ENCODE measurements at places on chromosomes 4 and X. TPM values are rescaled to one million over a fixed set of nuclear protein-coding genes. Genes with fewer than 3 reads are reported as not detected.

DNA sequence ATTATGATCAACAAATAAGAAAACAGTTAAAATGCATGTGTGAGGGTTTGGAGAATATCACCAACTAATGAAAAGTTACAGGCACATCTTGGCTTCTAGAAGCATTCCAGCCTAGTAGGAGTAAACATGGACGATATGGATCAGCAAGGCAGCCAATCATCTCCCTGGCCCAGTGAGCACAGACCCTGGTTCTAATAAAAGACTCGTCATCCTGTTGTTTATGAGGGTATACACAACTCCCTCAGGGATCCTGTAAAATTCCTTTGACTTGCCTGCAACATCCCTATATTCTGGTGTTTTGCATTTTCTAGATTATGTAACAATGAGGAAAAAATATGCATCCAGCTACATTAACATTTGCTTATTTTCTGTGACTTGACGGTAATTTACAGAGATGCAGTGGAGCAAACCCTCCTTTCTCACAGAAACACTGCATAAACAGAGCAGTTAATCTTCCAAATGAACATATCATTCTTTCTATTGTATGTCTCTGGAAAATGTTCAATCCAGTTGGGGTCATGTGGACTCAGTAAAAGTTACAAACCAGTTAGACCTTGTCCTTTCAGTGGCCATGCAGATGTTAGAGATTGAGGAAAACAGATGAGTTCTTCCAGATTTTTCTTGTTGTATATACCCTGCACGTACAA, 88.9 kb upstream of the NDP start:
- no peak for DNase-seq

DNA sequence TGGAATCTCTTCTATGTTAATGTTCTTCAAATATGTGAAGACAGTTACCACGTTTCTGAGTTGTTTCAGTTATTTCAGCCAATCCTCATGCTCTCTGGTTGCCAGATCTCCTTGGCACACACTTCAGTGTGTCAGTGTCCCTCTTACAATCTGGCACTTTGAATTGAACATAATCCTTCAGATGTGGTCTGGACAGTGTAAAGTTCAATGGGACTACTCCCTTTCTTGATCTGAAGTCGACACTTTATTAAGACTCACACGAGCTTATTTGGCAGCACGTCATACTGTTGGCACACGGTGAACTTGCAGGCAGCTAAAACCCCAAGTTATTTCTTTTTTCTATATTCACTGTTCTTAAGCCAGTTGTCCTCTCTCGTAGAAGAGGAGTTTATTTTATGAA, 28.2 kb downstream of the ARSJ start:
- no peak for DNase-seq

GRCh38 chr4:174209341-174209740, 74.1 kb downstream of the FBXO8 start:
- no peak for DNase-seq

Gene TMPRSS11B
- total RNA-seq = not detected

Gene NDP
- not detected for total RNA-seq

DNA sequence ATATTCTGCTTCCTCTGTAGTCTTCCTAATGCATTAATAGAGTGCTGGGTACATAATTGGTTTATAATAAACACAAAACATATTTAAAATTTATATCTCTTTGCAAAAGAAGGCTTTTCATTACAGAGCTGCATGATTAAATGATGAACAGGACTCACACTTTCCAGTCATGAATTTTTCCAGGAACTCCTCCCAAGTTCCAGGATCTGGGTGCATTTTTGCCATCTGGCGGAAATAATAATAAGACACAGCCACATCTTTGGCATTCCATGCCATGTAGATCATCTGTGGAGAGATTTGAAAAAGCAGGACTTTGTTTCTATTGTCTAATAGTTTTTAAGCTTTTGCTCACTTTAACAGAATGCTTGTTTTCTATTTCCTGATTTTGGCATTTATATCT, 40.2 kb upstream of the SULT1B1 start:
- DNase-seq = no peak

DNA sequence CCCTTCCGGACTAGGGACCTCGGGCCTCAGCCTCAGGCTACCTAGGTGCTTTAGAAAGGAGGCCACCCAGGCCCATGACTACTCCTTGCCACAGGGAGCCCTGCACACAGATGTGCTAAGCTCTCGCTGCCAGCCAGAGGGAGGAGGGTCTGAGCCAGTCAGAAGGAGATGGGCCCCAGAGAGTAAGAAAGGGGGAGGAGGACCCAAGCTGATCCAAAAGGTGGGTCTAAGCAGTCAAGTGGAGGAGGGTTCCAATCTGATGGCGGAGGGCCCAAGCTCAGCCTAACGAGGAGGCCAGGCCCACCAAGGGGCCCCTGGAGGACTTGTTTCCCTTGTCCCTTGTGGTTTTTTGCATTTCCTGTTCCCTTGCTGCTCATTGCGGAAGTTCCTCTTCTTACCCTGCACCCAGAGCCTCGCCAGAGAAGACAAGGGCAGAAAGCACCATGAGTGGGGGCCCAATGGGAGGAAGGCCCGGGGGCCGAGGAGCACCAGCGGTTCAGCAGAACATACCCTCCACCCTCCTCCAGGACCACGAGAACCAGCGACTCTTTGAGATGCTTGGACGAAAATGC, at the start of gene WAS:
Gene WAS, plus strand, starts transcription at position 389 of the 572 bp plus-strand sequence. Its CDS starts 55 bp downstream, at position 444.
- peak; percentile 49 for DNase-seq

- no peak for DNase-seq
Observed at GRCh38 chrX:19543020-19543715, 27.9 kb upstream of the MAP3K15 start.
